ENCODE measurements at places on chromosomes 7 and 10.

GRCh38 chr10:73850863-73851461, 23.4 kb downstream of the CAMK2G start:
- DNase-seq: peak; percentile 46

- no peak for DNase-seq
Observed at GRCh38 chr10:69075431-69075830, 12.5 kb upstream of the SRGN start.

- no peak for DNase-seq
Observed at GRCh38 chr7:44973610-44974401, 5.0 kb downstream of the MYO1G start.

DNA sequence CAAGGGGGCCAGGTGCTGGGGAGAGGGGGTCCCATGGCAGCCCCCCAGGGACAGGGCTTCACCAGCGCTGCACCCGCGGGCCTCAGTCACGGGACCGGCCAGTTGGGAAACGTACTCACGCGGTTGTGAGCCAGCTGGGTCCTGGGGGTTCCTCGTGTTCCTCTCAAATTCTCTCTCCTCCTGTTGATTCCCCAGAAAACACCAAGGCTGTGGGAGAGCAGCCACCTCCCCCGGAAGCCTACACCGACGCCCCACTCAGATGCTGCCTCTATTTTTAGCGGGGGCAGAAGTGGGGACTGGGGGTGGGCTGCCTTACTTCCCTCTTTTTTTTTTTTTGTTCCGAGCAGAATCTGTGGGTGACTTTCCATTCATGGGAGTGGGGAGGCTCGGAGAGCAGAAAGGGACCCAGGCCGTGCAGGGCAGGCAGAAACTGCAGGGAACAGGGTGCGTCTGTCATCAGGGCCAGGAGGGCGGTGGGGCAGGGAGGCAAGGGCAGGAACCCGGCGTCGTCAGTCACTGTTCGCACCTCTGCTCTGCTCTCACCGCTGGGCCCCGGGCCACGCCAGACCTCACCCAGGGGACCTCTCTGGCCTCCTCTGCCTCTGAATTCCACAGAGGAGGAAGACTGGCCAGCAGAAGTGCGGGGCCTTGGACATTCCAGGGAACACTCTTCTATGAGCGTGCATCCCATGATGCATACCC, 63.1 kb downstream of the CARD11 start:
- DNase-seq: no peak

DNA sequence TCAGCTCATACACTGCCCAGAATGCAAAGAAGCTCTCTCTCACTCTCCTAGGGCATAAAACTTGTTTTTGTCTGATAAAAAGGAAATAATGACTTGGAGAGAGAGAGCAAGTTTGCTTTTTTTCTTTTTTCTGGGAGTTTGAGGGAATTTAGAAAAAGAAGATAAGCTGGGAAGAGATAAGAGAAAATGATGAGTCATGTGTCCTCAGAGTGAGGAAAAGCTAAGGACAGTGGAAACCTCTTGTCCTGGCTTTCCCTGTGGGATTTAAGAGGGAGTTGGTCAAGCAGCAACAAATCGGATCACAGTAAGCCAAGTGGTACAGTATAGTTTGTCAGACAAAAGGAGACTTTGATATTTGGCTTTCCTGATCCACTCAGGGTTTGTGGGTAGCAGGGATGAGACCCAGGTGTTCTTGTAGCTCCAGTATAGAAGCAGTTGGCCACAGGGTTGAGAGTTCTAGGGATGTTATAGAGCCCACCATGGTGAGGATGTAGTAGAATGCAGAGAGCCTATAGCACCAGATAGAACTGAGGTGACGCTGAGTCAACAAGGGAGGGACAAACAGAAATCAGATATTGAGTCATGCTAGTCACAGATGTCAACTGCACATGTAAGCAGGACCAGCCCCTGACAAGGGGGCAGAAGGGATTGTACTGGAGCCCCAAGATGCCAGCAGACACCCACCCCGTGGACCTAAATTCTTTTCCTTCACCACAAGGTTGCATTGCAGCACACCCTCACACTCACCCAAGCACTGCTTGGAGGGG, 219.3 kb upstream of the TAC1 start:
- no peak for DNase-seq

DNA sequence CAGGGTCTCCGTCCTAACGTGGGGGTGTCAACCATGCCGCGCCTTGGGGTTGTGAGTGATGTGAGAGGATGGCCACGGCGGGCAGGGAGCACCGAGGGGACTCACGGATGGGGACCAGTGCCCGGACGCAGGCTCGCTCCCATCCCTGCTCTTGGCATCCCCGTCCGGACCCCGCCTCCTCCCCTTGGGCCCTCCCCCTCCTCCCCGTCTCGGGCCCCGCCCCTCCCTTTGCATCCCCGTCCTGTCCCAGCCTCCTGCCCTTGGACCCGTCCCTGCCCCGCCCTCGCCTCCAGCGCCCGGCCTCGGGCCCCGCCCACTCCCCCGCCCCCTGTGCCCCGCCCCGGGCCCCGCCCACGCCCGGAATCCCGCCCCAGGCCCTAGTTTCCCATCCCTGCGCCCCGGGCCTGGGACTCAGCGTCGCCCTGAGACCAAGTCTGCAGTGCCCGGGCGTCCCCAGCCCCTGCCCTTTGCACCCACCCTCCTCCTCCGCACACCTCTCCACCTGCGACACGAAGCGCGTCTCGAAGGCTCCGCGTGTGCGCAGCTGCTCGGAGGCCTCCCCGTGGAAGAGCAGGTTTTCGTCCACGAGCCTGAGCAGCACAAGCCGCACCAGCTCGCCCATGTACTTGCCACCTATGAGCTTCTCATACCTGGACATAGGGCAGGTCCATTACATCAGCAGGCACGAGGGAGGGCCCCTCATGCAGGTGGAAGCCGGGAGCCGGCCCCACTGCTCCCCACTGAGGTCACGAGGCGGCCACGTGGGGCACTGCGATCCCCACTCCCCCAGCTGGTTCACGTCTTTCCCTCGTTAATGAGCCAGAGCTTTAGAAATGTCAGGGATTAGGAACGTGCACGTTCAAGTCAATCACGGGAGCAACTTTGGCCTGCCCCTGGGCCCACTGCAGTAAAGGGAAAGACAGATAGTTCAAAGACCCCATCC, 5.1 kb upstream of the MYL7 start:
- DNase-seq: peak; percentile 49

DNA sequence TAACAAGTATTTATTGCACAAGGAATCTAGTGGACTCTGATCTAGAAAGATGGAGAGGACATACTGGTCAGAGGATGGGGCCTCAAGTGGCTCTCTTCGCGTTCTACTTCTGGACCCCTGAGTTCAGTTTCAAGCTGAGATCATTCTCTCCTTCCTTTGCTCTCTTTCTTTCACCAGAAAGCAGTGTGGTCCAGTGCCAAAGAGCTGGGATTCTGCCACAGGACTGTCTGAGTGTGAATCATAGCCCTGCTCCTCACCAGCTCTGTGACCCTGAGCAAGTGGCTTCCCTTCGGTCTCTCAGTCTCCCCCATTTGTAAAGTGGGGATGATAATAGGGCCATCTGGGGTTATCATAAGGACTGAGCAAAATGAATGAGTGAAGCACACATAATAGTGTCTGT, 715.2 kb downstream of the SUGCT start:
- no peak for DNase-seq

DNA sequence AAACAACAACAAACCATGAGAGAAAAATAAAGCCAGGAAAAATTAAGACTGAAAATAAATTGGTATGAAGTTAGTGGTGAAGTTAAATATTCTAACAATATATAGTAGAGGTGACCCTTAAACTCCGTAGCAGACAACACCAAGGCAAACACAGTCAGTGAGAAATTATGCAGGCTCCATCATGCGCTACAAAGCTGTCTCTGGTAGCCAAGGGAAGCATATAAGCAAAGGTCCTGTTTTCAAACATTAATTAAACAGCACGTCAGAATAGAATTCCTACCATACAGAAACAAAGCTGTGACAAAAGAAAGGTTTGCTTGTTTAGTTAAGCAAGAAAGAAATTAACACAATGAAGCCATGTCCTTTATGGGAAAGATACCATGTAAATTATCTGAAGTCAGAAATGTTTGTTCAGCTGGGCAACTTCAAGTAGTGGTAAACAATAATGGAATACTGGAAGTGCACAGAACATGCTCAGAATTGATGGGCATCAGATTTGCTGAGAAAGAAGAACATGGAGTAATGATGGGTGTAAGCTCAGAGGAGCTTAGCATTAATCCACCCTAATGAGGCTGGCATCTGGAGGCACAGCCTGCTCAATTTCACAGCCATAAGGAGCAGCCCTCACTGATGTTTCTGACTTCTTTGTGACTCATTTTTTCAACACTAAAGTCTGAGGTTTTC, 75.7 kb downstream of the IGF2BP3 start:
- DNase-seq: no peak

DNA sequence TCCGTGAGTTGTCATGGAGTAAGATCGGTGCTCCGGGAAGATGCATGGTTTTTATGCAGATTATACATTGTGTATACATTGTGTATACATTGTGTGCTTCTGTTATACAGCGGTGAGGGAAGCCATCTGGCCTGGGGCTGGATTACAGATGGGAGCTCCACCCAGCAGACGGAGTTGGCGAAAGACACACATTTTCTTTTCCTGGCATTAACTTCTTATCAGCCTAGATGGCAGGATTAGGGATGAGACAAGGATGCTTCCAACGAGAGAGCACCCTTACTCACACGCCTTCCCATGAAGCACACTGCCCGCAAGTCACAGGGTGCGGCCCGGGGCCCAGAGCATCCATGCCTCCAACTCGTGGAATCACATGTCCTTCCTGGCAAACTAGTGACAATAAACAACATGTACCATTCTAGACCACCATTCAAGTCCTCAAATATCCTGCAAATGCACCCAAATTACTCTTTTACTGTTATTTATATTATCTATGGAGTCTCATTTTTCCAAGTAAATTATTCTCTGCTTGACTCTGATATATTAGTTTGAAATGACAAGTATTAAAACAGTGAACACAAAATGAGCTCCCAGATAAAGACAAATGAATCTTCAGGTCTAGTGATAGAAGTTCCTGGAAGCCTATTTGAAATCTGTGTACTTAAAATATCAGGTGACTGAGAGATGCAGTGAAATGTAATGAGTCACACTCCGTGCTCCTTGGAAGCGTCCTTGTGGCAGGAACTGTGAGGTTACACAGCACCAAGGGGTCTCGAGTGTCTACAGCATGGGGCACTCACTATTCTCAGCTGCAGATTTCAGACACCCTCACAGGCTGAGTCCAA, 29.8 kb upstream of the PPP2R2D start:
- DNase-seq: peak; percentile 6

- DNase-seq: no peak
Observed at GRCh38 chr7:155021699-155022145, 18.8 kb upstream of the PAXIP1 start.

DNA sequence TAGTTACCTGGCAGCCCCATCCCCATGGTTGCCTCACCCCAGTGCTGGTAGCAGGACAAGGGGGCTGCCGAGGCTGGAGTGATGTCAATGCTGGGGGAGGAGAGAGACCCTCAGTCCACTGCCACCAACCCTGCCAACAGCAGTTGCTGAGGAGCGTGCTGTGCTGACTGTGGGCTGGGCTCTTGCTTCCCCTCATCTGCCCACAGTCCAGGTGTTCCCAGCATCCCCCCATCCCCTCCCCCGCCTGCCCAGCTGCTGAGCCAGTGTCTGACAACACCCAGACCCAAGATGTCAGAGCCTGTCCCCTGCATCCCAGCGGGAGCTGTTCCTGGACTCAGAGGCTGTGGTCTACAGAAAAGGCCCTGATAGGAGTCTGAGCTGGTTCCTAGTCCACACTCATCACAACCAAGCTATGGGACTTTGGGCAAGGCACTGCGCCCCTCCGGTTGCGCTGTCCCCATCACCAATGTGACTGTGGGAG, 14.6 kb upstream of the PSAP start:
- DNase-seq: no peak

DNA sequence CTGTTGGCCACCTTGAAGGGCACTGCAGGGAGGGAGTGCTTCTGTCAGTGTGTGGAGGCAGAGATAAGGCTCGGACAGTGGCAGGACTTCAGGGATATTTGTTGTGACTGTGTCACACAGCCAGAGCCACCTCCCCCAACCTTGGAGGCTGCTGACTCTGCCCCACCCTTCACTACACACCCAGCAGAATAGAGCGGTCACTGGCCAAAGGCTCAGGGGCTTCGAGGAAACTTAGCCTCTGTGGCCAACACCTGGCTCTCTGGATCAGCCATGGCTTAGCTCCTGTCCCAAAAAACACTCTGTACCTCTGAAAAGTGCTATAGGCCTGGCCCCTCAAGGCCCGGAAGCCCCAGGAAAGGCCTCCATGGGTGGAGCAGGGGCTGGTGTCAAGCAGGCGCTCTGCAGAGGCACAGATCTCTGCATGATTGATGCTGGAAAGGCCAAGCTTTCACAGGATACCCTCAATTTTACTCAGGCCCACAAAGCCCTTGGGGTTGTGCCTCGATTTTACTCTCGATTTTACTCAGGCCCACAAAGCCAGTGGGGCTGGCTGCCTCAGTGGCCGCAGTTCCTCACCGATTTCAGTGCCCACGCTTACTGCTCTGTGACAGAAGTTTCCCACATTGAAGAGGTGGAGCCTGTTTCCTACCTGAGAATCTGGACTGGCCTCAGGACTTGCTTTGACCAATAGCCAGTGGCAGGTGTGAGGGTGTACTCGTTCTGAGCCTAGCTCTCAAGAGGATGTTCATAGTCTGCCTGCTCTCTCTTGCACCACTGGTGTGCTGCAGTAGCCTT, 113.2 kb upstream of the GPR26 start:
- DNase-seq: no peak

GRCh38 chr10:2881720-2882620, 185.4 kb upstream of the PFKP start:
- DNase-seq: no peak

GRCh38 chr10:131933696-131934086, 32.9 kb downstream of the PPP2R2D start:
- DNase-seq: no peak
